ENCODE measurements at places on chromosomes 3 and 15.

GRCh38 chr3:53092942-53093341 is 37.3 kb downstream of the RFT1 start:
- no peak for DNase-seq

DNA sequence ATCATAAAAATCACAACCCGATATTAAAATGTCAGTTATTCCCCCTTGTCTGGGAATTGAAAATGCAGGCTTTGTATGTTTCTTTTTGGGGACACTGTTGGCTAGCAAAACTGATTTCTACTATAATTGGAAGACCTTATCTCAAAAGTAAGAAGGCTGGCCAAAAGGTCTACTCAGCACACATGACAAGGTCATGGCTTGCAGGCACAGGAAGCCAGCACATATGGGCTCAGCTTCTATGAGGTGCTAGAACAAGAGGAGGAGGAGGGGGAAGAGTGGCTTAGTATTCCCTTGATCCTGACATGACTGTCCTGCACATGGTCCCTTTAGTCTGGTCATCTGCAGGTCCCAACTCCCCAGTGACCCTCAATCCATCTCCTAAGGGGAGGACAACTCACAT is 681.2 kb downstream of the SQOR start:
- no peak for DNase-seq

DNA sequence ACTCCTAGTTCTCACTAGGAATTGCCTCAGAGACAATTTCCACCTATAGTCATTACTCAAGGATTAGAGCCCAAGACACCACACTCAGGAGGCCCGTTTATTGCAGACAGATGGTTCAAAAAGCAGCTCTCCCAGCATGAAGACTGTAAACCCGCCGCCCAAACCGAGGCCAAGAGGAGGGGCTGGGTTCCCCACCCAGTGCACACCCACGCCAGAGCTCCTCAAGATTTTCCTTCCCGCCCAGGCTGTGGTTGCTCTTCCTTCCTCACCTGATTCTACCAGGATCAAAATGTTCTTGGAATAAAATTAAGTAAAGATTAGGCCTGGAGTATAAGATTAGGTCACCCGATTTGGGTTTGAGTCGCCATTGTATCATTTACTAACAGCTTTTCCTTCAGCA is 364.4 kb downstream of the MECOM start:
- DNase-seq: no peak

- no peak for DNase-seq
These were observed 18.5 kb upstream of the VPS33B start for GRCh38 chr15:91040856-91041255.

DNA sequence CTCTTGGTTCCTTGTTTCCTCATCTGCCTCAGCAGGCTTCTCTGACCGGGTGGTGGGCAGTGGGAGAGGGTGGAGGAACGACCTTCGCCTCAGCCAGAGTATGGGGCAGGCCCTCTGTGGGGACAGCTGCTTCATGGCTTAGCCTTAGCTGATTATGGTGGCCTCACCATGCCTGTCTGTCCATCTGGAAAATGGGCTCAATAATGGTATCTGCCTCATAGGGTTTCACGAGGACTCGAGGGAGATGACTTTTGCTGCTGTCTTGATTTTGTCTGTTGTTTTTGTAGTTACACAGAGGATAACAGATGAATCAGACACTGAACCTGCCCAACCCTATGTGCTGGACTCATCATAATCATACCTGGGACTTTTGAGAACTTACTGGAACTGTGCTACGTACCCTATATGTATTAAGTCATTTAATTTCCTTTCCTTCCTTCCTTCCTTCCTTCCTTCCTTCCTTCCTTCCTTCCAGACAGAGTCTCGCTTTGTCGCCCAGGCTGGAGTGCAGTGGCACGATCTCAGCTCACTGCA is 46.5 kb downstream of the CDC25A start:
- no peak for DNase-seq

DNA sequence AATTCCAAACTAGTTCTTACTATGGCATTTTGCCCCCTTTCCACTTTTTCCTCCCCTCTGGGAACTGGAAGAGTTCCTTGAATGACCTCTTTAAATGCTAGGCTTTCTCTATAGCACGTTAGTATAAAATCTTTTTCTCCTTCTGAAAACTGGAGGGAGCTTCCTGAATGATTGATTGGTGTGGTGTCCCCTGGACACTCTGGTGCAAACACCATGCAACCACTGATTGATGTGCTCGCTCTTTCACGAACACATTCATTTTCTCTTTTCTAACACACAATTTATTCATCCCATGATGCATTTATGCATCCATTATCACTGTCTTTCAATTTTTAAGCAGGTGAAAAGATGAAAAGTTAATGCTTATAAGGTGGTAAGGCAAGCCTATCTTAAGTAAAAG is 159.1 kb upstream of the NANOGP8 start:
- no peak for DNase-seq

DNA sequence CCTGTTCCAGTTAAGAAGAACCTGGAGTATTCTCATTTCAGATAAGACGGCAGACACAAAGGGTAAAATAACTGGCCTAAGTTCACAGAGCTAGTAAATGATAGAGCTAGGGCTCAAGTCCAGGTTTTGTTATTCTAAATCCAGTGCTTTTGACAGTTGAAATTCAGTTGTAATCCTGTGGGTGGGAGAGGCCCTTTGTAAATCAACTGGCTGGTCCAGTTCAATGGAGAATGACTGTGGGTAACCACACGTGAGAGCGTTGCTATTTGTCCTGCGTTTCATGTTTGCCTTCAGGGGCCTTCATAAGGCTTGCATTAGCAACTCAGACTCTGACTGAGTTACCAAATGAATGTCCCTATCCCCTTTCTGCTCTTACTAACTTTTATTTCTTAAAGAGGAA is 24.2 kb upstream of the CD96 start:
- DNase-seq: no peak

GRCh38 chr3:192331749-192332385 is 395.5 kb downstream of the FGF12 start:
- DNase-seq: peak; percentile 9

- peak; percentile 40 for DNase-seq
These were observed 27.5 kb upstream of the DENND4A start for GRCh38 chr15:65819563-65819960.

- no peak for DNase-seq
These were observed 9.3 kb downstream of the TRA2B start for GRCh38 chr3:185928496-185928895.

GRCh38 chr3:139933766-139934165 is 1.2 kb upstream of the CLSTN2 start:
- DNase-seq: no peak

DNA sequence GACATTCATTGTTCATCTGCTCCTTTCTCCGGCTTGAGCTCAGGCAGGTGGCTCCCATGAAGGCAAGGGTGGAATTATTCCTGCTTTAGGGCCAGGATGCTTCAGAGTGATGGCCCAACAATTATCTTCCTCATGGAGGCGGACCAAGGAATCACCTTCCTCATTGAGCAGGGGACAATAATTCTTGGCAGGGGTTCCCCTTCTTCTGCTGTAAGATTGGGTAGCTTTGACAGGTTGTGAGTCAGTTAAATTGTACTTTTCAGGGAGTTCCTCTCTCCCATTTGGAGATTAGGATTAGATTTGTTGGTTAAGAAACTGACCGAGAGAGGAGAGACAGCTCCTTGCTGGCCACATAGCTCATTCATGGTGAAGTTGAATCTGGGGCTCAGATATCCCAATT is 31.4 kb upstream of the CD47 start:
- DNase-seq: no peak

DNA sequence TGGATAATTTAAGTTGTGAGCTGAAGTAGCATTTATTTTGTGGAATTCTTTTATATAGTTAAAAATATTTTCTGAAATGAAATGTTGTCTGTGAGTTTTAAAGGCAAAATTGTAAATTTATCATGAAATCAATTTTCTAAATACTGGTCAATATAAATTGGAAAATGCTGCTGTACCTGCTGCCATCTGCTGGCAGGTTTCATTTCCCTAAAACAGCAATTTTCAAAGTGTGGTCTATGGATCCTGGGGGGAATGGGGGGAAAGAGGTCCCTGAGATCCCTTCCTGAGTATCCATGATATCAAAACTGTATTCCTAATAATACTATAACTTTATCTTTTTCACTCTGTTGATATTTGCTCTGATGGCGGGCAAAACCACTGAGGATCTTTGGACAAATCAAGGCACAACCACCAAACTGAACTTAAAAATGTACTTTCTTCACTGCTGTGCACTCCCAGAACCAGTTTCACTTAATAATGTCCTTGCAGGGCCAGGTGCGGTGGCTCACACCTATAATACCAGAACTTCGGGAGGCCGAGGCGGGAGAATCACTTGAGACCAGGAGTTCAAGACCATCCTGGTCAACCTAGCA is 17.2 kb upstream of the CCR4 start:
- DNase-seq: peak; percentile 48

GRCh38 chr15:78641102-78641748 is at the start of gene CHRNB4:
Gene CHRNB4 (minus strand): TSS chr15:78641210. CDS start chr15:78641133, 77 bp downstream.
- no peak for DNase-seq

DNA sequence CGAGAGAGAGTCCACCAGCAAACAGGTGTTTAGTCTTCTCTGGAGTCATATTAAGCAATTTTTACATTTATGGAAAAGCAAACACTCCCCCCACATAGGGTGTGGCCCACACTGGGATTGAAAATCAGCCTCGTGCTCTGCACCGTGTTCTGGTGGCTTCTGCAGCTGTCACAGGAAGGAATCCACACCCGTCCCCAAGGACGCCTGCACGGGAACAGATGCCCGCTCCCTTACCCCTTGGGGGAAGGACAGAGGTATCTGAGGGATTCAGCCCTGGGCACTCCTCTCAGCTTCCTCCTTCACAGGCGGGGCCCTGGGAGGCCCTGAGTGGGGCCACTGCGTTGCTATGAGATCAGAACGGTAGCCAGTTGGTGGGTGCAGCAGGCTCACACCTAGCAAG is 27.8 kb downstream of the LIPC start:
- no peak for DNase-seq

GRCh38 chr3:152356870-152357276 is 88.1 kb downstream of the MBNL1 start:
- DNase-seq: no peak

GRCh38 chr3:123352134-123352554 is 96.7 kb downstream of the ADCY5 start:
- no peak for DNase-seq

- no peak for DNase-seq
These were observed 33.9 kb downstream of the GRK7 start for GRCh38 chr3:141796889-141797781.

- DNase-seq: peak; percentile 42
These were observed 19.1 kb downstream of the IREB2 start for GRCh38 chr15:78457101-78457500.

DNA sequence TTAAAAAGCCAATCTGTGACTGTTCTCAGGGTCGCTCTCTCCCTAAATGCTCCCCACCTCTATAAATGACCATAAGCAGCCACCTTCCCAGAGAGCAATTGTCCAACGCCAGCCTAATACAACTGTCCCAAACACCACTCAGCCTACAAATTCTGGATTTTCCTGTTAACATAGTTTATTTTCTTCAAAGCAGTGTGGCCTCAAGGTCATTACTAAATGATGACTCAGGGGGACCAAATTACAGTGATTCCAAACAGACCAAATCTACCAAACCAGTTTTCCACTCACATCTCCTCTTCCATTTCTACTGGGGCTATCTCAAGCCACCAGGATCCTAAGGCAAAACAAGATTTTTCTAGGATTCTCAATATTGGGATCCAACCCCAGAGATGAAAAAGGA is 22.5 kb downstream of the HEXA start:
- peak; percentile 44 for DNase-seq

- DNase-seq: no peak
These were observed 83.9 kb downstream of the PPARG start for GRCh38 chr3:12372741-12373280.

- no peak for DNase-seq
These were observed 21.5 kb upstream of the NPTN start for GRCh38 chr15:73654659-73655058.

- DNase-seq: peak; percentile 70
These were observed 75.1 kb downstream of the CCK start for GRCh38 chr3:42190701-42191442.

DNA sequence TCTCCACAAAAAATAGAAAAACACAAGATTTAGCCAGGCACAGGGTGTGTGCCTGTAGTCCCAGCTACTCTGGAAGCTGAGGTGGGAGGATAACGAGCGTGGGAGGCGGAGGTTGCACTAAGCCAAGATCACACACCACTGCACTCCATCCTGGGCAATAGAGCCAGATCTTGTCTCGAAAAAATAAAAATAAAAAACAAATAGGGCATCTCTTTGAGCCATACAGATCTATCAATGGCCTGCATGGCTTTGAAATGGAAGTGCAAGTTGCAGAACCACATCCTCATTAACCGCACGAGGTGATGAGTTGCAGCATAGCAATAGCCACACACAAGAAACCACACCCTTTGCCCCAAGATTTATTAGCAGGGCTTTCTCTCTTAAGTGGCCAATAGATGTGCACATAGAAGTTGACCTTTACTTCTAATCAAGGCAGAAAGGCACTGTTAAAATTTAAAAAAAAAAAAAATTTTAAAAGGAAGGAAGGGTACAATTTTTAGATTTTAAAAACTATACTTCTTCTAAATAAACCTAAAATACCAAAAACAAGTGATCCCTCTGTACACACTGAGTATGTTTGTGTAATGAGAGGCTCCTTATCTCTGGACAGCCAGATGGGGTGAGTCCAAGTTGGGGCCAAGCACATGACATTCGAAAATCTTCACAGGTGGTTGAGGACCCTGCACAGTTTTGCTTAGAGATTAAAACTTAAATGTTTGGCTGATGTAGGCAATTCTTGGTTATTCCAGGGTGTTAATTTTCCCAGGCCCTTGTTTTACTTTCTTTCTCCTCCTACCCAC is 53.4 kb downstream of the FILIP1L start:
- DNase-seq: no peak

DNA sequence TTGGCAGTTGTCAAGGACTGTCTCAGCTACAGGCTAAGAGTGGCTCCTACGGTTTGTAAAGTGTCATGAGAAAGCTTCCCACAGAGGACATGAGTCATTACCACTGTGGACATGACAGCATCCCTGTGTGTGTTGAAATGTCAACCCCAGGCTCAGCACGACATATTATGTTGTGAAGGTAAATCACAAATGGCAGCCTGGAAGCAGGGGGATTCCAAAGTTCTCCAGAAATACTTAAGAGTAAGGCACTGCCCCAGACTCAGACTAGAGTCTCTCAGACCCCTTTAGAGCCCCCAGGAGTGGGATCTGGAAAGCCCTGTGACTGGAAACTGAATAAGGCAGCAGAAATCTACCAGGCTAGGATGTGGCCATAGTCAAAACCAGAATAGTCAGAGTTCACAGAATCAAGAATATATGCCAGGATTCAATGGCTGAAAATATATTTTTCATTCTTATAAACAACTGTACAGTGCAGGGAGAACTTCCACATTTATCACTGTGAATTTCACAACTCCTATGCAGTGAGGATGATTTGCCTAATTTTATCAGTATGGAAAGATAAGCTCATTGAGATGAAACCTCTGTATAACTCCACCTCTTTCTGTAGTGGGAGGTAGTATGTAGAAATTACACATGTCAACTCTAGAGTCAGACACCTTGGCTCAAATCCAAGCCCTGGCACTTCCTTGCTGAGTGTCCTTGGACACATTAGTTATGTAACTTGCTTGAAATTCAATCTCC is 237.1 kb upstream of the CFAP20DC start:
- DNase-seq: peak; percentile 7

- DNase-seq: no peak
These were observed 94.0 kb downstream of the ETFA start for GRCh38 chr15:76217029-76217881.

- DNase-seq: no peak
These were observed 62.8 kb upstream of the DCLK3 start for GRCh38 chr3:36827133-36827532.

GRCh38 chr3:119323723-119324085 is 29.5 kb downstream of the ARHGAP31 start:
- no peak for DNase-seq

All from ELR (cell line).